Stimulated activated CD8-positive, alpha-beta memory T cell treated with anti-CD3 and anti-CD28 coated beads, Interleukin-7, amount 100 ng/mL, for 1 hour (primary cell): ENCODE measurements at places on chromosomes 1 and 21.

GRCh38 chr1:40107290-40107959, 10.4 kb upstream of the PPT1 start:
- DNase-seq, result no peak

DNA sequence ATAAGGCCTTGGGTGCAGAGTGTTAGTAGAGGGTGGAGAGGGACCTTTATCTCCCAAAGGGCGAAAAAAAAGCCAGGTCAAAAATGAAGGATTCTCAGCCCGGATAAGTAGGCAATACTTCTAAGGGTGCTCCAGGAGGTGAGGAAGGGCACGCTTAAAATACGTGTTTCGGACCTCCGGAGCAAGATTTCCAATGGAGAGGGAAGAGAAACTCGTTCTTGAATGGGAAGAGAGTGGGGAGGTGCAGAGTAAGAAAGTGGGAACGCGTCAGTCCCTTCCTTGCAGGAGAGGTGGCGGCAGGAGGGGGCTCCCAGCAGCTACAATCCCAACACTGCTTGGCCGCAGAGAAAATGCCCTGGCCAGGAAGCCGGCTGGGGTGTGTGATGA, 581 bp downstream of the EFCAB14 start:
- no peak for DNase-seq

GRCh38 chr1:6259491-6260362, 1.2 kb downstream of the GPR153 start:
- peak; percentile 49 for DNase-seq

DNA sequence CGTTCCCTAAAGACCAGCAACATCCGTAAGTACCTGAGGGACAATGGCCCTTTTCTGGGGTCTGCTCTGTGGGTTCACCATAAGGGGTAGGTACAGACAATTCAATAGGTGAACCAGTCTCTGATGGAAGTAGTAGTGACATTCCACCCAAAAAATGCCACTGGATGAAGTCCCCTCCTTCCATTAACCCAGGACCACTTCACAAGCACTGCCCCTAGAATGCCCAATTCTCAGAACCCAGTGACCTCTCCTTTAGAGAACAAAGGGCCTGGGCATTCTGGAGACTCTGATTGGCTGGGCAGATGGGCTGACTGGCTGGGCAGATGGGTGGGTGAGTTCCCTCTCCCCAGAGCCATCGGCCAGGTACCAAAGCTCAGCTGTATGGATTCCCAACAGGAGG, at the start of gene TEX38:
Gene TEX38 (plus strand): TSS at position 301 of the 400 bp plus-strand sequence. CDS start 81 bp downstream, at position 382.
- no peak for DNase-seq

GRCh38 chr1:244311784-244312532, 139.8 kb downstream of the ADSS2 start:
- DNase-seq, result no peak

- no peak for DNase-seq
Measured at GRCh38 chr1:52057876-52058415, 1.9 kb downstream of the BTF3L4 start.

DNA sequence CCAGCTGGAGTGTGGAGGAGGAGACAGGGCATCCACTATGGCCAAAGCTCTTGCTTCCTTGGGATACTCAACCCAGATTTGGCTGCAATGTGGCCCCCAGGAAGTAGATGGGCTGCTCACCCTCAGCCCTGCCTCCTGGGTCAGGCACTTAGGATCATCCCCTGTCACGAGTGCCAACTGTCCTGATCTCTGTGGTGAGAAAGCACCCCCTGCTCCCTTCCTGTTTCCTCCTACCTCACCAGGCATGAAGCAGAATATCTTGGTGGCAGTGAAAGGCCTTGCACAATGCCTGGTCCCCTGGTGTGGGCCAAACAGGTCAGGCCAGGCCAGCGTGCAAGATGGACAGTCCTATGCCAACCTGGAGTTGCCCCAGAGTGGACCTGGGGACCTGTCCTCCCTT, 211.7 kb downstream of the GRIK3 start:
- DNase-seq, result no peak

GRCh38 chr21:16078382-16078781, 348.6 kb downstream of the USP25 start:
- no peak for DNase-seq

DNA sequence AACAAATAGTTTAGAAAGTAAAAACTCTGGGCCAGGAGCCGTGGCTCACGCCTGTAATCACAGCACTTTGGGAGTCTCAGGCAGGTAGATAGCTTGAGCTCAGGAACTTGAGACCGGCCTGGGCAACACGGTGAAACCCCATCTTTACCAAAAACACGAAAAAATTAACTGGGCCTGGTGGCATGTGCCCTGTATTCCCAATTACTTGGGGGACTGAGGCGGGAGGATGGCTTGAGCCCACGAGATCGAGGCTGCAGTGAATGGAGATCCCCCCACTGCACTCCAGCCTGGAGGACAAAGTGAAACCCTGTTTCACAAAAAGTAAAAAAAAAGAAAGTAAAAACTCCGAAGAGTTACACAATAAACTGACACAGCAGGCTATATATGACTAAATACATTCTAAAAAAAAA, 10.6 kb downstream of the CEP170 start:
- DNase-seq, result no peak

- DNase-seq, result no peak
Measured at GRCh38 chr1:109272831-109273547, 10.0 kb downstream of the PSRC1 start.

- DNase-seq, result peak; percentile 64
Measured at GRCh38 chr1:28359592-28360239, 9.8 kb upstream of the PHACTR4 start.

- DNase-seq, result no peak
Measured at GRCh38 chr1:169126335-169126734, 19.8 kb downstream of the ATP1B1 start.

GRCh38 chr1:56187405-56187804, 392.0 kb downstream of the PLPP3 start:
- DNase-seq, result no peak

DNA sequence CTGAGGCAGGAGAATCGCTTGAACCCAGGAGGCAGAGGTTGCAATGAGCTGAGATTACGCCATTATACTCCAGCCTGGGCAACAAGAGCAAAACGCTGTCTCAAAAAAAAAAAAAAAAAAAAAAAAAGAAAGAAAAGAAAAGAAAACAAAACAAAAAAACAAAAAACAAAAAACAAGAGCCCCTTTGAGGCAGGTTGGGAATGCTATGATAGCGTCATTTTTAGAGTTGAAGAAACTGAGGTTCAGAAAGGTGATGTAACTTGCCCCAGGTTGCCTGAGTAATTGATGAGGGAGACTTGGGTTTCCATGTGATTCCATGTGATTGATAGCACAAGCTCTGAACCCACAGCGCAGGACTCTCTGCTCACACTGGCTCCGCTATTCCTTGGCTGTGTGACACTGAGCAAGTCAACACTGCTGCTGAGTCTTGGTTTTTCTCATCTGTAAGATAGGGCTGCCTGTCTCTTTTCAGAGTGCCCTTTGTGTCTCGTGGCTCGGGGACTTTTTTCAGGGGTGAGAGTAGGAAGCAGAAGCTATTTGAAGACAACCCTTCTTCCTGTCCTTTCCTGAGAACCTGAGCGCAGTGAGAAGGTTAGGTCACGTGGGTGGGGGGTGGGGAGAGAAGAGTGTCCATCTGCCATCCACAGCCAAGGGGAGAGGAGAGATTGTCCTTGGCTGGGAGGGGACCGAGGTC, 2.5 kb downstream of the CNR2 start:
- DNase-seq, result no peak
